Stimulated activated CD8-positive, alpha-beta memory T cell treated with anti-CD3 and anti-CD28 coated beads, Interleukin-7, amount 100 ng/mL, for 1 hour (primary cell): ENCODE measurements at places on chromosomes 12 and 14.

DNA sequence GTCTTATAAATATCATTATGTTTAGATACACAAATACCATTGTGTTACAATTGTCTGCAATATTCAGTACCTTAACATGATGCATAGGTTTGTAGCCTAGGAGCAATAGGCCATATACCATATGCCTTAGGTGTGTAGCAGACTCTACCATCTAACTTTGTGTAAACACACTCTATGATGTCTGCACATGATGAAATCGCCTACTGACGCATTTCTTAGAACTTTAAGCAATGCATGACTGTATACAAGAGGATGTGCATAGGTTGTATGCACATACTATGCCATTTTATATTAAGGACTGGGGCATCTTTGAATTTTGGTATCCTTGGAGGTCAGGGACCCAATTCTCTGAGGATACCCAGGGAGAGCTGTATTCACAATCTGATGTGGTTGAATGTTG lies 10.1 kb upstream of the BTG1 start:
- no peak for DNase-seq

- no peak for DNase-seq
Measured at GRCh38 chr12:131536337-131536736, 174.6 kb upstream of the SFSWAP start.

GRCh38 chr12:26205941-26206340 lies 10.6 kb downstream of the SSPN start:
- no peak for DNase-seq

DNA sequence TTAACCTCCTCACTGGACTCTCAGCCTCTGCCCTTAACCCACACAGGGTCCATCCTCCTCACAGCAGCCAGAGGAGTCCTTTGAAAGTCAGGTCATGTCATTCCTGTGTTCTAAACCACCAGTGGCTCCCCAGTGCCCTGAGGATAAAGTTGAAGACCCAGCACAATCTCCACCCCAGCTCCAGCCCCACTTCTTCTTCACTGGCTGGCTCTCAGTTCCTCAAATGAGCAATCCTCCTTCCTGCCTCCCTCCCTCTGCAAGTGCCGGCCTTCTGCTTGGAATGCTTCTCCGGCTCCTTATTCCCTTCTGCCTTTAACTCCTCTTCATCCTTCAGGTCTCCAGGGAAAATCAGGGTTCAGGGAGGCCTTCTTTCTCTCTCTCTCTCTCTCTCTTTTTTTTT lies 32.0 kb upstream of the SPPL3 start:
- no peak for DNase-seq

DNA sequence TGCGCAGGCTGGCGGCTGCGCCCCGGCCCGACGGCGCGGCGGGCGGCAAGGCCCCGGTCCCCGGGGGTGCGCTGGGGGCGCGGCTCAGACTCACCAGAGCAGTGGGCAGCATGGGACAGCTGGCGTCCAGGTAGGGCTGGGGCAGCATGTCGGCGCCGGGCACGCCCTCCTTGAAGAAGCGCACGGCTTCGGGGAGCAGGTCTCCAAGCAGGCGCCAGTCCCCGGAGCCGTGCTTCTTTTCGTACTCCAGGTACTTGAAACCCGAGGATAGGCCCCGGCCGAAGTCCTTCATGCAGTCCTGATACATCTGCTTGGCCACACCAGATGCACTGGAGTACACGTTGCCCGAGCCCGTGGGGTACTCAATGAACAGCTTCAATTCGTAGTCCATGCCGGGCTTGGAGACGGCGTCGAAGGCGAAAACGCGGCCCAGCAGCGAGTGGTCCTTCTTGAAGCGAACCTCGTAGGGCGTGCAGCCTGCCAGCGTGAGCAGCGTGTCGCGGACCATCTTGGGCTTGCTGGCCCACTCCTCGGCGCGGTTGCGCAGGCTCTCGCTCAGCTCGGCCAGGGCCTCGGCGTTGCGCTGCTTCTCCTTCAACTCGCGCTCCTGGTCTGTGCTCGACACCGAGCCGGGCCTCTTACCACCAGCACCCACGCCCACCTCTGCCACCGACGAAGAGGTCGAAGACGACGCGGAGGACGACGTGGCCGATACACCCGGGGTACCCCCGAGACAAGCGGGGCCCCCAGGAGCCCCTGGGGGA lies 2.2 kb downstream of the IRF2BPL start:
- DNase-seq, result no peak

GRCh38 chr14:39739796-39740195 lies 307.6 kb upstream of the FBXO33 start:
- no peak for DNase-seq
